ENCODE measurements at places on chromosomes 7 and 10.

DNA sequence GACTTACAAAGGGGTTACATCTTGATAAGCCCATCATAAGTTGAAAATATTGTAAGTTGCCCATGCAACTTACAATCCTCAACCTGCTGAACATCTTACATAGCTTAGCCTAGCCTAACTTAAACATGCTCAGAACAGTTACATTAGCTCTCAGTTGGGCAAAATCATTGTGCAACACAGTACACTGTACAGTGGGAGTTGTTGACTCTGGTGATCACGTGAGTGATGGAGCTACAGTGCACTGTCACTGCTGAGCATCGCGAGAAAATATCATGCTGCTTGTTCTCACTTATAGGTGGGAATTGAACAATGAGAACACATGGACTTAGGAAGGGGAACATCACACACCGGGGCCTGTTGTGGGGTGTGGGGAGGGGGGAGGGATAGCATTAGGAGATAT lies 214.9 kb upstream of the ZMIZ1 start:
- no peak for DNase-seq

GRCh38 chr7:115704884-115705283 lies 325.7 kb downstream of the TFEC start:
- no peak for DNase-seq

DNA sequence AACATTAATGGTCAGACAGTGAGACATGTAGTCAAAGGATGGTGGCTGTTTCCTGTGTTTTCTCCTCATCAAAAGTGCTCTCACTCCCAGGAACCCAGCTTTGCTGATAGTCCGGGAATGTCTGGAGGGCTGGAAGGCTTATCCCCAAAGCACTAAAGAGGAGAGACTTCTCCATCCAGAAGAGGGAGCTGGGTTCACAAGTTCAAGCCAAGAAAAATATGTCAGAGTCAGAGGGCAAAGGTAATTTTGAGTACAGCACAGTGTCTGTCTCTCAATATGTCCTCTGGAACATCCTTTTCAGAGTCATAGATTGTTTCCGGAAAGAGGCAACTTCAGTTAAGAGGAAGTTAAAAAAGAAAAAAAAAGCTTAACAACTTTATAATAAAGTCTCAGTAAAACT lies 281.5 kb upstream of the PHYHIPL start:
- DNase-seq, result no peak

- DNase-seq, result no peak
Measured at GRCh38 chr10:80617807-80618206, 80.1 kb downstream of the SH2D4B start.

All from stimulated activated CD4-positive, alpha-beta T cell treated with anti-CD3 and anti-CD28 coated beads, Interleukin-1b, Interleukin-23, amount 100 ng/mL, for 1 hour (primary cell).